Stimulated activated CD8-positive, alpha-beta memory T cell treated with anti-CD3 and anti-CD28 coated beads, Interleukin-15, amount 100 ng/mL, for 1 hour (primary cell): ENCODE measurements at places on chromosomes 7 and 10.

- no peak for DNase-seq
These were observed 468.0 kb downstream of the MAGI2 start for GRCh38 chr7:78985509-78985908.

- DNase-seq, result no peak
These were observed 519.1 kb upstream of the IGFBP3 start for GRCh38 chr7:46440186-46440585.

GRCh38 chr7:41156268-41156667 lies 546.6 kb downstream of the INHBA start:
- no peak for DNase-seq

GRCh38 chr7:134630893-134631292 lies 15.8 kb upstream of the BPGM start:
- no peak for DNase-seq

GRCh38 chr7:125059861-125060456 lies 130.3 kb upstream of the POT1 start:
- DNase-seq, result no peak

- DNase-seq, result no peak
These were observed 110.2 kb downstream of the ELAPOR2 start for GRCh38 chr7:86949052-86949778.

DNA sequence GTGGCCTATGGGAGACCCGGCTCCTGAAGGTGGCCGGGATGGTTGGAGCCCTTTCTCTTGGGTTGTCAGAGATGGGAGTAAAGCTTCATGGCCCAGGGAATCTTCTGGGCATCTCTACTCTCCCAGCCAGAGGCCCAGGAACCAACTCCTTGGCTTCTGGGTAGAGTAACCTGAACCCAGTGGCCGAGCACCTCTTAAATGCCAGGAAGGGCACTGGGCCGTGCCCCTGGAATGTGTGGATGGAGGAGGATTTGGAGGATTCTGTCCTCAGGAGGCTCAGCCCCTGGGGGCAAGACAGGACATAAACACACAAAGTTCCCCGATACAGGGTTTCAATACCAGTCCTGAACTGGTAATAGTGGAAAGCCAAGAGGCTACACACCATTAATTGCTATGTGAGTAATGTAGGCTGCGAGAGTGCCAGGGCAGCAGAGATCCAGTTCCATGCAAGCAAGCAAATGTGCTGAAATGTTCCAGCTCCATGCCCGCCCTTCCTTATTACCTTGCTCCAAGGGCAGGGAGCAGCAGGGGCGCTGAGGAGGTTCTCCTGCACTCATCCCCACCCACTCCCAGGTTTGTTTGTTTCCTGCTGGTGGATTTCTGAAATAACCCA lies 1.2 kb downstream of the PALD1 start:
- no peak for DNase-seq

- no peak for DNase-seq
These were observed 2.9 kb downstream of the C1QL3 start for GRCh38 chr10:16518822-16519221.

GRCh38 chr10:1734288-1734687 lies 3.0 kb downstream of the ADARB2 start:
- no peak for DNase-seq

DNA sequence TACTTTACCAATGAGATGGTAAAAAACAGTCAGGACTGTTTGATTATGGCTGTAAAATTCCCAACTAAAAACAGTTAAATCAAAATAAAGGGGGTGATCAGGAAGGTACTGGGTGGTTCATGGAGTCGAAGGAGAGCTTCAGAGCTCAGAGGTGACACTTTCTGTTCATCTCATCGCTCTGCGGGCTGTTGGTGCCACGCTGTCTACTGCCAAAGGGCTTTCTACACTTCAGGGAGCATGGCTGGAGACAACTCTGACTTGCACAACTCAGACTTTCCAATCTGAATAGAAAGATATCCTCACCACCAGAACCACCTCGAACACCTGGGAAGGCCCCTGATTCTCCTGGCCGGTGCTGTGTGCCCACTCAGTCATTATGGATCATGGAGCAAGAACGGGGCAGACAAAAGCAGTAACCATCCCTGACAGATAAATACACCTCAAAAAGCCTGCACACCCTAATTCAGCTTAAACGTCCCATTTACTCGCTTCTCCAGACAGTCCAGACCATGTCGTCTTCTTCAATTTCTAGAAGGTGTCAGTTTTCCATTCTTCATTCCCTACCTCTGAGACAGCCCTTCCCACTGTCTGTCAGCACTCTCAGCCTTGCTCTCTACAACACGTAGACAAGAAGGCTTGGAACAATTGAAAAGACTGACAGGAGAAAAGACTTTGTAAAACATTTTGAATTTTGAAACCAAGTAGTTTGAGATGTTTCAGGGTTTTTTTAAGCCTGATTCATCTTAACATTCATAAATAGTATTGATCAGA lies 348.7 kb upstream of the NFE2L3 start:
- DNase-seq, result no peak

- no peak for DNase-seq
These were observed 369.7 kb upstream of the NPVF start for GRCh38 chr7:25597946-25598345.

DNA sequence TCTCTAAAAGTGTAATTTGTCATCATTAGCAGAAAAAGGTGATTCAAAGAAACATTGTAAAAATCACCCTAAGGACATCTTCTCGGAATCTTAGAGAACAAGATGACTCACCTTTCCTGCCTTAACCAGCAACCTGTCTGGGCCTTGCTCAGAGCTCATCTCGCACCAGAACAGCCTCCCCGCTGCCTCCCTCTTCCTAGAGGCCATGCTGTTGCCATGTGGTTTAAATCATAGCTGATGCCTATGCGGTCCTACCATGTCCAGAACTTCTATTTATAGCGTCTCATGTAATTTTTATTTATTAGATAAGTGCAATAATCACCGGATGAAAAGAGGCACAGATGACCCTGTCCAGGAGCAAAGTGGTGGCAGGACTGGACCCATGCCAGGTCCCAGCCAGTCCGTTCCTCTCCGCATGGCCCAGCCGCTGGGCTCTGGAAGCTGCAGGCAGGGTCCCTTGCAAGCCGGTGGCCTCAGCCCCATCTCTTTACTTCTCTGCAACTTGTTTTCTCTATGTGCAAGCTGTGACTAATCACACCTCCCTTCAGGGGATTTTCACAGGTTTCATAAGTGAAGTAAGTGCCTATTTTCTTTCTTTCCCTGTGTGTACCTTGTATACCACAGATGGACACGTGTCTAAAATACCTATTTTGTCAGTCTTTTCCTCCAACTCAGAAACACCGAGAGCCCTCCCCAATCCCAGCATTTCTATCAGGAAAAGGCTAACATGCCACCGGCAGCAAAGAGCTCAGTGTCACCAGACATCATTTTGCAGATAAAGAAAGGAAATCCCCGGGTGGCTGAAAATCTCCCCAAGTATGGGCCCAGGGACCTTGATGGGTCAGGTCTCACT lies 27.1 kb downstream of the KLF6 start:
- DNase-seq, result no peak

- DNase-seq, result no peak
These were observed 199.9 kb downstream of the EVX1 start for GRCh38 chr7:27442455-27442854.

DNA sequence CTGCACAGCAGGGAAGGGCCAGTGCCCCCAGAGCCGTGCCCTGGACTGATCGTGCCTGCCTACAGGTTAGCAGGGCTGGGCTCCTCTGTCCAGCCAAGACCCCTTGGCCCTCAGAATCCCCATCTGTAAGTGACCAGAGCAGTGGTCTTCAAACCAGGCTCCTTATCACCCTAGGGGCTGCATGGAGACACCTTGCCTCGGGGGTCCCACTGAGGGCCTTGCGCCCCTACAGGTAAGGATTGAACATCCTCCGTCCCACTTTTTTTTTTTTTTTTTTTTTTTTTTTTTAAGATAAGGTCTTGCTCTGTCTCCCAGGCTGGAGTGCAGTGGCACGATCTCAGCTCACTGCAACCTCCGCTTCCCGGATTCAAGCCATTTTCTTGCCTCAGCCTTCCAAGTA lies 32.6 kb upstream of the RADIL start:
- no peak for DNase-seq

DNA sequence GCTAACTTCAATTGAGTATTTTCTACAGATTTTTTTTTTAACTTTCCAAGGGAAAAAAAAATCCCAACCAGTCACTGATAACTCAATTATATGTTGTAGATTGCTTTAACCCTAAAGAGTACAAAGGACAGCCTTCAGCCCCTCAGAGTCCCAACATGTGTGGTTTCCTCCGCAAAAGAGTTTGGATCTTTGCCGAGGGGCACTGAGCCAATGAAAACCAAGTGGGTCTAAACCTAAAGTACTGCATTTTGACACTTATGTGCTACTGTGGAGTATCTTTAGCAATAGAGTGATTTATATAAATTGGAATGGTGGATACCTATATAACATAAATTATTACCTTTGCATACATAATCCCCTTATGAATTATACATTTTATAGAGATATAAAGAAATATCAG lies 91.5 kb downstream of the SEMA3D start:
- DNase-seq, result no peak

DNA sequence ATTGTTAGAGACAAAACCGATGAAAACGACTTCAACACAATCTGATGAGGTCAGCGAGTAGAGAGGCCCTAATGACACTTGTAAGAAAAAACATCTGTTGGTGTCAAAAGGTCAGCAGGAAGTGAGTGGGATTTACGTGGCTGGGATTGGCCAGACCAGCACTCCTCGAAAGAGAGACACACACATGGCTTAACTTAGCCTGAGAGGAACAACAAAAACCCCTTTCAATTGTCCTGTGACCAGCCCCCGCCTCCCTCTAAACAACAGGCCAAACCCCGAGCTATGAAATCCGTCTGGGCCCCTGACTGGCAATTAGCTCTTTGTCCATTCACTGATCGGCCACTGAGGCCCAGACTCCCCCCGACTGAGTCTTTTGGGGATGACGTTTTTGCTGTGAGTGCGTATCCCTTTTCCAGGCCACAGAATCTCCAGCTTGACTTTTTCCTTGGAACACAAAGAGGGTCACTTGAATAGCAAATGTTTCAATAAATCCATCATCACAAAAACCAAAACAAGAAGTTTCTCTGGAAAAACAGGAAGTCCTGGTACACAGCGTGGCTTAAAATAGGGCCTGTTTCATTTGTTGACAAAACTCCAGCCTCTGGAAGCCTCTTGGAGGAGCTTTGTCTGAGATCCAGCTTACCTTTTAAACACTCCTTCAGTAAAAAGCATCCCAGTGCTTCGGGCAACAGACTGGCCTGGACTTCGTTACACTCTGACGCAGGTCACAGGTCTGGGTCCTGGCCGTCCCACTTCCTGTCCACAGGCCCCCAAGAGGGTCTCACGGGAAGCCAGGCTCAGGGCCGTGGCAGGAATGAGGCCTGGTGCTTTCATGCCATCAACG lies 103.0 kb downstream of the CTBP2 start:
- no peak for DNase-seq

- no peak for DNase-seq
These were observed 35.6 kb downstream of the CDH23 start for GRCh38 chr10:71432101-71432905.

- DNase-seq, result no peak
These were observed 36.6 kb upstream of the SPOCK2 start for GRCh38 chr10:72124989-72125388.

DNA sequence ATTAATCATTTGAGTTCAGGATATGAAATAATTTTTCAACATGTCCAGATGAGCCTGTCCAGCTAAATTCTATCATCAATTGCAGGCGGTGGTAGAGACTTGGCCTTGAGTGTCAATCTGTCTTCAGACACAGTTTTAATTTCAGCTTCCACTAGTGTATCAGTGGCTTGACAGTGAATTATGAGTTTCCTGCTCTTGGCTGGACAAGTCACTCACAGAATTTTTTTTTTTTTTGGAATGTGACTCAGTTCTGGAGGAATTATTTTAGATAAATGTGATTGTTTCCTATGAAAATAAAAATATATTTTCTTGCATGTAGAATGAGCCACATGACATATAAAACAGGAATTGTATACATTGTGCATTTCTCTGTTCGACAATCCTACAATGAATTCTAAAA lies 319.9 kb upstream of the AKR1E2 start:
- DNase-seq, result no peak

- DNase-seq, result no peak
These were observed 11.0 kb downstream of the RASGEF1A start for GRCh38 chr10:43255634-43256431.

DNA sequence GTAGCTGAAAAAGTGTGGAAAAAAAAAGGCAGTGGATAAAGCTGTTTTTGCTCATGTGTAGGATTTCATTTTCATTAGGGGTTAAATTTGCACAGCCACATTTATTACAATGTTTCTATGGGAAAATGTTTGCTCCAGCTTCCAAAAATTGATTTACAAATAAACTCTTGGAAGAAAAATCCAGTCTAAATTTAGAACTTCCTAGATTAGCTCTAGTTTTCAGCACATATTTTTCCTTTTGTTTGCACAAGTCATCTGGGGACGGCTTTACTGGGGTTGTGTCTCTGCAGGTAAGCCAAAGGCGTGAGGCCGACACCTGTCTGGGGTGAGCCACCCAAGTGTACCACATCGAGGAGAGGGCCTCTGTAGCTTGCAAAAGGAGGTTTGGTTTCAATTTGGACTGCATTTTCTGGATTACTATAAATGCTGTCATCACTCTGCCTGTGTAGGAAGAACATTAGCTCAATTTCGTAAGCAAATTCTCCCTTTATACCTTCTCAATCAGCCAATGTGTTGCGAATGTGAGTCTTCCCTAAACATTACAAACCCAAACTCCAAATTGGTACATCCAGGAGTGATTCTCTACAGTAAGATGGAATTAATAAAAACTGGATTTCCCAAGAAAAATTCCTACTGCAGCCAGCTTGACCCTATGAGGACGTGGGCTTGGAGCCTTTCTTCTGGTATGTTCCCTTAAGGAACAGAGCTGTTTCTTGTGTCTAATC lies 89.5 kb upstream of the ZNF438 start:
- no peak for DNase-seq

- DNase-seq, result no peak
These were observed 987.7 kb downstream of the TYW1 start for GRCh38 chr7:67984326-67984725.

DNA sequence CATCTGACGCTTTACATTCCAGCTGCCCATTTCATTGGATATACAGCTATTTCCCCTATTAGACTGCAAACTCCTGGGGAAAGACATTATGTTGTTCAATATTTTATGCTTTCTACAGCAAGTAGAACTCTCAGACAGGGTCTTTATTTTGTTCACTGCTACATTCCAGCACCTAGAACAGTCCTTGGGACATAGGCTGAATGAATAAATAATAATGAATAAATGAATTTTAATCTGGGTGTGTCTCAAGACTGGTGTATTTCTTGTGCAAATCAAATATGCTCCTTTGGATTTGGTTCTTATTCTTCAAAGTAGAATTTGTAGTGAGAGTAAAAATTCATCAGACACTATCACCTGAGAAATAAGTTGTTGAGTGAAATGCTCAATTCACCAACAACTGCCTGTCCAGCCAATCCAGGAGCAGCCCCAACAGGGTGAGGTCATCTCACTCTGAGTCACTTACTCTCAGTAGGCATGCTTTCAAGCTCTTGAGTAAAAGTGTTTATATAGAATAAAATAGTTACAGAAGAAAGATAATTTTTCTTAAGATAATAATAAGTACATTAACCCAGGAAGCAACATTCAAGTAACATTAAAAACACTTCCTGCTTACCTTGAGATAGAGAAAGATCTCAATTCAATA lies 287.5 kb upstream of the NPVF start:
- no peak for DNase-seq
